ENCODE measurements at places on chromosomes 4 and X.
A peak's percentile ranks its signal among the peaks of the same experiment; 100 is the strongest.

DNA sequence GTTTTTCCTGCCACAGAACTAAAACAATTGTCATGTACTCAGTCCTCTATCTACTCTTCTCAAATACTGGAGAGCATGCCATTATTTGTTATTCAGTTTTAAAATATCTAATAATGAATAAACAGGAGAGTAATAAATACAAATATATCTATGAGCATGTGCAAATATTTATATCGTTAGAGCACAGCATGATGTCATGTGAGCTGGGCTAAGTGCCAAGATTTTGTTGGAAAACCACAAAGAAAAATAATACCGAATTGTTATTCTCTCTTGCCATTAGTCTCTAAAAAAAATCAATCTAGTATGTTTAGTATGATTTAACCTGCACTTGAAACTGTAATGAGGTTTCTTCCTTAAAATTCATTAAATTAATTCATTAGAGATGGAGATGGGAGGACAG, 97.3 kb downstream of the DDX60 start:
- peak; percentile 25 for DNase-seq

DNA sequence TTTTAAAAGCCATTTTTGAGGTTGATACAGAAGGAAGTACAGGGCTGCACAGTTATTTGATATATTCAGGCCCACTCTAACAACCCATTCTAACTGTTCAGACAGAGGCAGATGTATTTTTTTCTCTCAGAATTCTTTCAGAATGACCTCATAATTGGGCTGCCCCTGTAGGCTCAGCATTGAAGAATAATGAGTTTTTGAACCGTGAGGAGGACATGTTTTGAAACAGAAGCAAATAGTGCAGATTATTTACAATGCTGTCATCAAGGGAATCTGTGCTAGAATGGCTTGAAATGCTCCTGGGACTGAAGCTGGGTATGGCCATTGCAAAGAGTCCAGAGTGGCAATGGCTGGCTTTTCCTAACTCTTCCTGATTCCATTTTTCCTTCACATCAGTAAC, 158.1 kb downstream of the SOX3 start:
- no peak for DNase-seq

DNA sequence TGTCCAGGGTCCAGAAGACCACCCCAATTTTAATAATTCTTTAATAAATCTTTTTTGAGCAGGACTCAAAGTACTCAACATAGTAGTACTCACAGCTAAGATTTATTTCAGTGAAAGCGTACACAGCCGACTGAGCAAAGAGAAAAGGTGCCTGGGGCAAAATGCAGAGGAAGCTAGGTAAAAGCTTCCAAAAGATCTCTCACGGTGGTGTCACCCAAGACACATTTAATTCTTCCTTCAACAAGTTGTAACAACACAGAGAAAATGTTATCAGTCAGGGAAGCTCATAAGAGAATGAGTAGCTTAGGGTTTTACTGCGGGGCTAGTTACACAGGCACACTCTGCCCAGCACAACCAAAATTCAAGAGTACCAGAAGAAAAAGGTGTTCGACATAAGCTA, 201.1 kb downstream of the OPHN1 start:
- DNase-seq, result no peak

- DNase-seq, result no peak
Observed at GRCh38 chr4:40962551-40963180, 212.9 kb downstream of the NSUN7 start.

DNA sequence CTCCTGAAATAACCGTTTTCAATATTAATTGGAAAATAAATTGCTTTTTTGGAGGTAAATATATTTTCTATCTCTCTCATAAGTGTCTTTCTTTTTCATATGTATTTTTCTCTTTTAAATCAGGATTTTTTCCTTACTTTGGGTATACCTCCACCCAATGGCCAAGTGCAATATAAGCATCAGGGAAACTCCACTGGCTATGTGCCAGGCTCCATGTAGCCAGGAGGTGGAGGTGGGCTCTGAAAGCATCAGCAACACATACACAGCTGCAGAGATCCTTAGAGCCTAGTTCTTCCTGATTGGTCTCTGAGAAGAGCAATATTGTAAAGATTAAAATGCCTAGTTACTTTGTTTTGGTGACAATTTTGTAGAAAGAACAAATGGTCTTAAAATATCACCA, 3.4 kb downstream of the GABRA2 start:
- DNase-seq, result no peak

DNA sequence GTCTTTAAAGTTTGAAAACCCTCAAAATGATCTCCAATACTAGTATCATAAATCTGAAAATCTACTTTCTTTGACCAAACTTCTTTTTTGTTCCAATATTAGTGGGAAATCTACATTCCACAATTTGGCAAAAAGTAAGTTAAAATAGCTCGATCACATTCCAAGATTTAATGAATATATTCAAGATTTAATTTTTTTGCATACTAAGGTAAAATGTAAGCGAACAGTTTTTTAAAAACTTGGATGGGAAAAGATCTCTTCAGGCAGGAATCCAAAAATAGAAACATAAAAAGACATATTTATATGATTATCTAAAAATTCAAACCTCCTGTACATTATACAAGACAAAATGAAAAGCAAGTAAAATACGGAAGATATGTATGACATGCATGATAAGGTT, 31.2 kb downstream of the CNOT6L start:
- DNase-seq, result no peak

DNA sequence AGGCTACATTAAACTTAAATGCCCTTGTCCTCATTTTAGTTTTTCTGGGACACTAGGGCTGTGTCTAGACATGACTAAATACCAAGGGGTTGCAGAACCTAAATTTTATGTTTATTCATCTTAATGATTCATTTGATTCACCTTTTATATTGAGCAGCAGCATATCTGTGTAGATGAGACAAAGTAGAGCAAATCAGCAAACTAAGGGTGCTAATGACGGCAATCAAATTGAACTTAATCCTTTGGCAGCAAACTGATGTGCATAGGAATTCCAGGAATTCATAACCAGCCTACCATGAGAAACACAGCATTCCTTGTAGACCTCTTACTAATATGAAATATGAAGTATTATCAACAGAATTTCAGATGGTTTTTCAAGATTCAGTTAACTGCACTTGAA, 25.1 kb downstream of the EPHA5 start:
- DNase-seq, result no peak

- no peak for DNase-seq
Observed at GRCh38 chrX:107935664-107936433, 46.3 kb downstream of the TEX13B start.

DNA sequence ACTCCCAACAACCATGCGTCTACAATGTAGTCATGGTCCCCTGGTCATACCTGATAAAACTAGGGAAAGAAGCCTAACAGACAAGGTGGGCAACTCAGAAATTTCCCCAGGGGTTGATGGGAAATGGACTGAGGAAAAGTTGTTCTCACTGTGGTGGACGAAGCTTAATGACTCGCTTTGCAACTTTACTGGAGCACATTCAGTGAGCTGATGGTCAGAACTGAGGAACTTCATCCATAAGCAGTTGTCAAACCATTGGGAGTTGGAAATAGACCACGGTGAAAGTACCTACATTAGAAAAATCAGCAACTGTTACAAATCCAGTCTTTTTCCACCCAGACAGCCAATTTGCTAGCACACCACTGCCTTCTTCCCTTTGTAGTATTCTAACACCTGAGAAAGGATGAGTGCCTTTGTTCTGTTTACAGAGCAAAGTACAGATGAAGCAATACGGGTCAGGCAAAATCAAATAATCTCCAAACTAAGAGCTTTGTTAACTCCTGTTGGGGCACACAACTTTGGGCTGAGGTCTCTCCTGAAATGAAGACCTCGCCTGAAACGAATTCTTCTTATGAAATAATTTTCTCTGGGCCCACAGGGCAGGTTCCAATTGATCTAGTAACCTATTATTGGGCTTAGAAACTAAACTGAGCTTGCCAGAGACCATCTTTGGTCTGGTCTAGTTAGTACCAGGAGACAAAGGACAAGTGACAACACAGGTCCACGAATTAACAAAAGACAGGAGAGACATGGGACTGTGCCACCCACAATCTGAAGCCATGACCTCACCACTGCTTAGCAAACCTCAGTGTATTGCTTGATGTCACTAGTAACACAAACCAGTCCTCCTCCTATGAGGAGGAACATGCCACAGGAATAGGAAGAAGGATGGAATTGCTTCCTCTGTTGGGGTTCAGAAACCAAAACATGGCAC, 58.9 kb upstream of the NFKB1 start:
- no peak for DNase-seq

GRCh38 chr4:30399476-30399875, 320.7 kb upstream of the PCDH7 start:
- no peak for DNase-seq

- no peak for DNase-seq
Observed at GRCh38 chrX:136689436-136689835, 41.5 kb downstream of the CD40LG start.

DNA sequence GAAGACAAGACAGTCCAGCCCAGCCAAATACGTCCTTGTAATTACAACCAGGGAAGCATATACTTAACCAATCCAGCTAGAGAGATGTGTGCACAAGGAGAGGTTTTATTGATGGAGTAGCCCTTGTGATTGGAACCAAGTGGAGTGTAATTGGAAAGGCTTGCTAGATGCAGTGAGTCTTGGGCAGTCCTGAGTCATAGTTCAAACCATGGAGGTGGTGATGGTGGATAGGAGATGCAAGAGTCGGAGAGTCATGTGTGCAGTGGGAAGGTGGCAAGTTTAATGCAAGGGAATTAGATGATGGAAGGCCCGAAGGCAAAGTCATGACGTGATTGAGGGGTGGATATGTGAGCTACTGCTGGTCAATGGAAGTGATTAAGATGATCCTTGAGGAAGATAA, 63.7 kb downstream of the PHEX start:
- DNase-seq, result no peak

GRCh38 chrX:257681-258289, 23.4 kb upstream of the PLCXD1 start:
- DNase-seq, result no peak

DNA sequence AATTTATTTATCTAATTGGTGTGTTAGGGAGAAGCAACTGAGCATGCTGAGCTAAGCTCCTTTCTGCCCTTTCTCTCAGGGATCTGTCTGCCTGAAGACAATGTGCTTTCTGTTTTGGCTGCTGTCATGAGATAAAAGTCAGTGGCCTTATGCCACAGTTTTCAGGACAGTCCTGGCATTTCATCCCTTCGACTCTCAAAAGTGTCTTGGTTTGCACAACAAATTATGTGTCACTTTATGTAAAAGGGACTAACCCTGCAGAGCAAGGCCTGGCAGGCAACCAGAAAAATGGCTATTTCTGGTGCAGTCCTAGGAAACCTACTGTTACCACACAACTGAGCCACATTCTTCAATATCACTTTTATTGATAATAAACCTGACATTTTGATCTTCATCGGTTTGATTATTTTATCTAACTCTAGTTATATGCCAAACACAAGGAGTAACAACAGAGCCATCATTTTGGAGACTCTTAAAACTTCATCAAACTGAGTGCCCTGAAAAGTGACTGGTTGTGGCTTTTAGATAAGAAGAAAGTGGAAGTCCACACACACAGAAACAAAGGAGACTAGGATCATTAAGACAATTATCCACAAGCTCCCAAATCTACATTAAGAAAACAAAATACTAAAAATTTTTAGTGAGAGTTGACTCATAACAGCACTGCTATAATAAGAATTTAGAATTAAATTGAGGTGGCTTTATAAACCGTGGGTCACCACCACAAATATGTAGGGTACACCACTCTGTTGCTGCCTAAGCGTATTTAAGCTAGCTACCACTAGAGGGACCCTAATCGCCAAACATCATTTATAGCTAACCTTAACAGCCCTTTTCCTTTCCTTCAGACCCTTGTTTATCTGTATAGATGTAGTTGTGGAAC, 95.9 kb upstream of the PTPN13 start:
- peak; percentile 23 for DNase-seq

DNA sequence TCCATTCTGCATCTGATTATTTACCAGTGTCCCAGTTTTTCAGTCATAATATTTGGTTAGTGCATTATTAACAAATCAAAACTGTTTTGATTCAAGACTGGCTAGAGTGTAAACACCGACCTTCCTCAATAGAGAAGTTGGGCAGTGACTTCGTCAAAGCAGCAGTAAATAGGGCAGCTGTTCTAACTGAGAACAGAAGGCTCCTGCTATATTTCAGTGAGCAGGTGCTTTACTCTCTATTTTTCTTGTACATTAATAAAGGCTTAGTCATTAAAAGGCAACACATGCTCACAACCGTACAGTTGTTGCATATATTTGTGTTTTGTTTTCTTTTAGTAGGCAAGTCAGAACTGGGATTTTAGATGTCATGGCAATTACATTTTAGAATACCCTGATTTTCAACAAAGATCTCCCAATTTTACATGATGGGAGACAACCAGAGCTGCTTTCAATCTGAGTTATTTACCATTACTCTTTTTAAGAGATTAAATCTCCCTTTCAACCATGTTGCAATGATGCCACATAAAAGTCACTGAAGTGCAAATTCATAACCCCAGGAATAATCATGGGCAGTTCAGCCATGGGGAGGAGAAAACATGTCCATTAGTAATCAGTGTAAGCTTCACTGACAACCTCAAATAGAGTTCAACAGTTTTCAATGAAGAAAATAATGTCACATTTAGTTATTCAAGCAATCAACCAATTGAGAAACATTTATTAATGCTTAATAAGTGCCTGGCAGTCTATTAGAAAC, 233.3 kb downstream of the NDST4 start:
- DNase-seq, result no peak

- no peak for DNase-seq
Observed at GRCh38 chr4:77613267-77613666, 7.6 kb downstream of the CXCL13 start.

GRCh38 chrX:12961196-12961718, 13.7 kb upstream of the TMSB4X start:
- DNase-seq, result no peak

- no peak for DNase-seq
Observed at GRCh38 chr4:181200076-181200475, 1043.1 kb upstream of the TENM3 start.

DNA sequence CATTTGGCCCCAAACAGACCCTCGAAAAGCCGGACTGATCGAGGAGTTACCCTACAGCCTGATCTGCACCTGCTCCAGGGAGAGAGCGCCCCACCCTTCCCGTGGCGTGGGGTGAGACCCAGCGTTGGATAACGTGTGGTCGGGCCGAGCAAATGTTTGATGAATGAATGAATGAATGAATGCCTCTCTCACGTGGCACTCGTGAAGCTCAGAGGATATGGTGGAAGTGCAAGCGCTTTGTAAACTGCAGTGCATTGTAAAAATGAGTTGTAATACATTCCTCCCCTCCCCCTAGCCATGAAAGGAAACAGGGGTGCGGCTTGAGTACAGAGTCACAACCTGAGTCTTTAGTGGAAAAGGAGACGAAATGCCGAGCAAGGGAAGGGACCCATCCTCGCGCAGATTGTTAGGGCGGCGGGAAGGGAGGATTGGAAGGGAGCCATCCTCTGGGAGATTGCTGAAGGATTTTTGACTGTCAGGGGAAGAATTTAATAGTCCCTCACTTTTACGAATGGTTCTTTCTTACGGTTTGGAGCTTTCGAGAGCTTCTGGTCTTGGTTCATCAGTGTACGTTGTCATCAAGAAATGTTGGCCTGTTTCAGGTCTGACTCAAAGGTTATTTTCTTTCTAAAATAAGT, 772 bp upstream of the FBXW7 start:
- no peak for DNase-seq

GRCh38 chr4:86035688-86036087, 324.2 kb downstream of the MAPK10 start:
- DNase-seq, result no peak
